ENCODE measurements at places on chromosomes 11 and 22.

GRCh38 chr11:93529707-93530467, 13.3 kb downstream of the SMCO4 start:
- DNase-seq, result no peak

DNA sequence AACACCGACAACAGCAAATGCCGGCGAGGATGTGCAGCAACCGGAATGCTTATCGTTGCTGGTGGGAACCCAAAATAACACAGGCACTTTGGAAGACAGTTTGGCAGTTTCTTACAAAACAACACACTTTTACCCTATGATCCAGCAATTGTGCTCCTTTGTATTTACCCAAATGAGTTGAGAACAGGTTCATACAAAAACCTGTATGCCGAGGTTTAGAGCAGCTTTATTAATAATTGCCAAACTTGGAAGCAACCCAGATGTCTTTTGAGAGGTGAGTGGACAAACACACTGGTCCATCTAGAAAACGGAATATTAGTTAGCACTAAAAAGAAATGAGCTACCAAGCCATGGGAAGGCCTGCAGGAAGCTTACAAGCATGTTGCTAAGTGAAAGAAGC, 118.9 kb downstream of the CTTN start:
- DNase-seq, result no peak

DNA sequence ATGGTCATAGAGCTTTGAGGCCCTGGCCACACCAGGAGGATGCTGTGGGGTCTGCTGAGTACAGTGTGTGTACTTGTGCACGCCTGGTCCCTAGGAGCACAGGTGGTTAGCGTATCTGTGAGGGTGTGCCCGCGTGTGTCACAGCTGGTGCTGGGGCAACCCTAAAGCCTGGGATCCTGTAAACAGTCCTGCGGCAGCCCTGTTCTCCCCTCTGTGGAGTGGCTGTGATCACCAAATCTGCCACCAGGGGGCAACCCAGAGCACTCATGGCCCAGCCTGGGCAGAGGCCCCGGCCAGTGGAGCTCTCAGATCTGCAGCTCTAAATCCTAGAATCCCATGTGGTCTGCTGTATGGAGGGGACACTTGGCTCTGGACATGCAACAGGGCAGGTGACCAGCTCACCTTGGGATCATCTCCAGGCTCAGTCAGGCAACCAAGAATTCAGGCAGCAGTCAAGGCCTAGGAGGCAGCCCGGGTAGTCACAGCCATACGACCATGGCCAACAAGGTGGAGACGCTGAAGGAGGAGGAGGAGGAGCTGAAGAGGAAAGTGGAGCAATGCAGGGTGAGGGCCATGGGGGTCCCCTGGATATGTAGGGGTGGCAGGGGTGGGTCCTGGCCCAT, 3.9 kb downstream of the SH3BP1 start:
- peak; percentile 83 for DNase-seq

GRCh38 chr11:119307219-119307618, 9.7 kb downstream of the MCAM start:
- DNase-seq, result no peak

Data from activated CD8-positive, alpha-beta memory T cell treated with anti-CD3 and anti-CD28 coated beads for 1 hour (primary cell).